Muscle of leg (tissue), 16 donors: ENCODE measurements at places on chromosomes 6 and 20. TPM values are rescaled to one million over a fixed set of nuclear protein-coding genes. Genes with fewer than 3 reads are reported as not detected.
A peak's percentile ranks its signal among the peaks of the same experiment; 100 is the strongest.

- no peaks in the 10 kb centered on the region for H3K4me1 ChIP-seq
- no peaks in the 10 kb centered on the region for H3K27me3 ChIP-seq
- H3K27ac ChIP-seq = no peak overlapping the region
- peak; percentile 75 for DNase-seq
- no peaks in the 10 kb centered on the region for H3K36me3 ChIP-seq
Measured at GRCh38 chr6:19578481-19578880, 258.7 kb upstream of the ID4 start.

DNA sequence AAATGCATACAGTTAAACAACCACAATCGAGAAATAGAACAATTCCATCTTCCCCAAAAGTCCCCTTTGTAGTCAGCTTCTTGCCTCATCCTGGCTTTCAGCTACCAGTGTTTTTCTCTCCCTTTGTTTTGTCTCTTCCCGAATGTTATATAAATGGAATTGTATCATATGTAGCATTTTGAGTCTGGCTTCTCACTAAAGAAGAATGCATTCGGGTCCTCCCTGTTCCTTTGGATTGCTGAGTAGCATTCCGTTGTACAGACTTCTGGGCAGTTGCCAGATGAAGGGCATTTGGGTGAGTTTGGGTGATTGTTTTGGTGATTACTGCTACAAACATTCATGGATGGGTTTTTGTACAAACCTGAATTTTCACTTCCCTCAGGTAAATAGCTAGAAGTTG is 27.8 kb downstream of the PRPH2 start:
- peak; percentile 21 for DNase-seq
- H3K4me3 ChIP-seq = no peak overlapping the region
- no peak overlapping the region for H3K27ac ChIP-seq
- H3K36me3 ChIP-seq = peaks cover 36% of the 10 kb centered on the region

DNA sequence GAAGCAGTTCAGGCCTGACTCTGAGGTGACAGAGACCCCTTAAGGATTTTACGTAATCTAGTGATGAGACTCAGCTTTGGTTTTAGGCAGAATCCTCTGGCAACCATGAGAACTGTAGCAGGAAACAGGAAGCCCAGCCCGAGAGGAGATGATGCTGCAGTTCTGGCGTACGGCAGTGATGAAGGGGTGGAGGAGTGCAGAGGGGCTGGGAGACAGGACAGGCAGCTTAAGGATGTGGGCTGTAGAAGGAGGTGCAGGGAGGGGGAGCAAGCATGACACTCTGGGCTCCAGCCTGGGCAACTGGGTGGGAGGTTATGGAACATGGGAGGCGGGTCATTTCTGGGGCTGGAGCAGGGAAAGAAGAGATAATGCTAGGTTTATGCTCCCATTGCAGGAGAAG is 67.1 kb downstream of the LRFN2 start:
- H3K27me3 ChIP-seq = peaks cover 6% of the 10 kb centered on the region
- DNase-seq = no peak
- no peak overlapping the region for H3K27ac ChIP-seq
- H3K4me1 ChIP-seq = peaks cover 4% of the 10 kb centered on the region
- no peaks in the 10 kb centered on the region for H3K36me3 ChIP-seq

DNA sequence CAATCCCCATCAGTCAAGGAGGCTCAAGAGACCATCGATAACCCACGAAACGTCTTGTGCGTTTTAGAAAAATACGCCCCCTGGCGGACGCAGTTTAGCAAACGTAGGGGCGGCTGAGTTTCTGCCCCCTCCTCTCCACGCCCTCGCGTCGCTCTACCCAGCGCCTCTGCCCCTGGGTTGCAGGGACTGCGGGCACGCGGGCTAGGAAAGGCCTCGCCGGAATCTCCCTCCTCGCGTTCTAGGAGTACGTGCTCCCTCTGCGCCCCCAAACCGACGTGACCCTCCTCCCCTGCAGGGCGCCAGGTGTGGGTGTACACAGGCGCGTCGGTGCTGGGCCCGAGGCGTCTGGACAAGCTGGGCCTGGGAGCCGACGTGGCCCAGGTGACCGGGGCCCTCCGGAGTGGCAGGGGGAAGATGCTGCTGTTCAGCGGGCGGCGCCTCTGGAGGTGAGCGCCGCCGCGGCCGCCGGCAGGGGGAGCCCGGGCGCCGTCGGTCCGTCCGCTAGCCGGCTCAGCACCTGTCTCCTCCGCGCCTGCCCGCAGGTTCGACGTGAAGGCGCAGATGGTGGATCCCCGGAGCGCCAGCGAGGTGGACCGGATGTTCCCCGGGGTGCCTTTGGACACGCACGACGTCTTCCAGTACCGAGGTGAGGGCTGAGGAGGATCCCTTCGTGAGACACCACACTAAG is 5.3 kb downstream of the MMP9 start:
- peaks cover 64% of the 10 kb centered on the region for H3K27me3 ChIP-seq
- no peaks in the 10 kb centered on the region for H3K36me3 ChIP-seq
- no peak overlapping the region for H3K27ac ChIP-seq
- peak; percentile 34 for DNase-seq
- H3K4me1 ChIP-seq = peaks cover 8% of the 10 kb centered on the region
- H3K4me3 ChIP-seq = no peak overlapping the region

GRCh38 chr20:59402681-59403080 is 102.3 kb downstream of the EDN3 start:
- peak overlapping the region; percentile 69 for H3K27ac ChIP-seq
- H3K4me3 ChIP-seq = peak overlapping the region; percentile 24
- H3K36me3 ChIP-seq = no peaks in the 10 kb centered on the region
- peaks cover 71% of the 10 kb centered on the region for H3K4me1 ChIP-seq

DNA sequence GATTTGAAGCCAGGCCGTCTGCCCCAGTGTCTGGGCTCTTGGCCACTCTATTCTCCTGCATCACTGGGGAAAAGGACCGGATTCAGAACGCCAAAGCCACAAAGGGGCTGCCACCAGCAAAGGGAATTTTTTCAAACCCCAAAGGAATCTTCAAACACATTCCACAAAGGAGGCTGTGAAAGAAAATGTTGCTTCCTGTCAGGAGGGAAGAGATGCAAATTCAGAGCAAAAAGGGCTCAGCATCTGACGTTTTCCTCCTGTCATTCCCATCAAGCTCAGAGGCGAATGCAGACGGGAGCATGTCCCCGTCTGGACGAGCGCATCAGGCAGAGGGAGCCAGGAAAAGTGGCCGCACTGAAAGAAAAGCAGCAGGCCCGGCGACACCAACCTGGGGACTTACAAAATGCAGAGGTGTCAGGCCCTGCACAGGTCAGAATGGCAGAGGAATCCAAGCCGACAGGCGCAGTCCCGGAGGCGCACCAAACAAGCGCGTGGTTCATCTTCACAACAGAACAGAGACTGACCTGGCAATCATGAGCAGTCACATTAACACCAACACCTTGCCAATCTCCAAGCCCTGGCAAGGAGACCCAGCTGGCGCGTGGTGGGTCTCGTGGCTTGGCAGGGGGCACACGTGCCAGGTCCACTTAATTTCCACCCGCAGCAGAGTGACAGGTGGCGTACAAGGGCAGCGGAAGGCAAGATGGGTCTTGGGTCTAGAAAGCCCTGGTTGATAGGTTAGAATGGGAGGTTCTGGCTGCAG is 62.8 kb downstream of the GRM4 start:
- no peak overlapping the region for H3K4me3 ChIP-seq
- no peak for DNase-seq
- peaks cover 2% of the 10 kb centered on the region for H3K27me3 ChIP-seq
- no peaks in the 10 kb centered on the region for H3K4me1 ChIP-seq

GRCh38 chr6:64736421-64736950 is 970.5 kb downstream of the EYS start:
- H3K4me1 ChIP-seq = no peaks in the 10 kb centered on the region
- H3K4me3 ChIP-seq = no peak overlapping the region
- no peaks in the 10 kb centered on the region for H3K27me3 ChIP-seq

DNA sequence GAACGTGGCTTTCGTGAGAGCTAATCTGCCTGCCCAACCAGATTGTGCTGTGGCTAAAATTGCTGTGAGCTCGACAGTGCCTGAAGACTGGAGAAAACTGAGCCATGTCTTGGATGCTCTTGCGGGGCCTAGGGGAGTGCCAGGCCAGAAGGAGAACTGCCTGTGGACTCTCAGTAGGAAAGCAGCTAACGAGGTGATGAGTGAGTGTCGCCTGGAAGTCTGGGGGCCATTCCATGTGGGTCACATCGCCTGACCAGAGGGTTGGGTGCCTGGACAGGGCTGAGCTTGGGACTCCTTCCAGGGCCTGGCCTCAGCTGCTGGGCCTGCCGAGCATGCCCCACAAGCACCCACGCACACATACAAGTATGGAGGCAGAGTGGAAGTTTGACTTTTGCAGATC is 166.5 kb downstream of the VEGFA start:
- H3K27ac ChIP-seq = no peak overlapping the region
- H3K4me3 ChIP-seq = no peak overlapping the region
- no peaks in the 10 kb centered on the region for H3K36me3 ChIP-seq
- no peak for DNase-seq
- H3K27me3 ChIP-seq = no peaks in the 10 kb centered on the region

GRCh38 chr6:140225701-140226436 is 851.4 kb upstream of the CITED2 start:
- H3K27me3 ChIP-seq = no peaks in the 10 kb centered on the region
- no peaks in the 10 kb centered on the region for H3K4me1 ChIP-seq
- no peak overlapping the region for H3K27ac ChIP-seq
- DNase-seq = no peak
- H3K36me3 ChIP-seq = no peaks in the 10 kb centered on the region
- H3K4me3 ChIP-seq = no peak overlapping the region

DNA sequence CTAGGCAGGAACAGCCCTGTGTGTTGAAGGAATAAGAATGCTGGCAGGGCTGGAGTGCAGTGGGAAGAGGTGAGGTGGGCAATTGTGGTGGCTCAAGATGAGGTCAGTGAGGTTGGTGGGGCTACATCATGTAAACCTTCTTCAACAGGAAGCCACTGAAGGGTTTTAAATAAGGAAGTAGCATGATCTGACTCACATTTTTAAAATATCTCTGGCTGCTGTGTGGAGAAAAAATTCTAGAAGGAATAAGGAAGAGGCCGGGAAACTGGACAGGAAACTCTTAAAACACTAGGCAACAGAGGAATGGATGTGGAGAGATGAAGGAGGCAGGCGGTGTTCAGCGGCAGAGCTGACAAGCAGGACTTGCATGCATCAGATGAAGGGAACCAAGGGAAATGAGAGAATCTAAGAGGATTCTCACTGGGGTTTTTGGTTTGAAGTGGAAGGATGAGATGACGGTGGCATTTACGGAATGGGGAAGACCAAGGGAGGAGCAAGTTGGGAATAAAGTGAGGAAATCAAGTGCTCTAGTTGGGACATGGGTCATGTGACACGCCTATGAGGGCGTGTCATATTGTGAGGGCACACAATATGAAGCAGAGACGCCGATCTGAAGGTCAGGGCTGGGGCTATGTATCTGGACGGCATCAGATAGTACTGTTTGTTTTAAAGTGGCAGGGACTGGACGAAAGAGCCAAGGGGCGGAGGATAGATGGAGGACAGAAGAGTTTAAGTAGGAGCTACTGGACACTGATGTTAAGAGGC is 18.2 kb downstream of the TMEM242 start:
- H3K27me3 ChIP-seq = no peaks in the 10 kb centered on the region
- H3K4me1 ChIP-seq = peaks cover 13% of the 10 kb centered on the region
- peak overlapping the region; percentile 62 for H3K27ac ChIP-seq
- DNase-seq = peak; percentile 36
- no peak overlapping the region for H3K4me3 ChIP-seq

DNA sequence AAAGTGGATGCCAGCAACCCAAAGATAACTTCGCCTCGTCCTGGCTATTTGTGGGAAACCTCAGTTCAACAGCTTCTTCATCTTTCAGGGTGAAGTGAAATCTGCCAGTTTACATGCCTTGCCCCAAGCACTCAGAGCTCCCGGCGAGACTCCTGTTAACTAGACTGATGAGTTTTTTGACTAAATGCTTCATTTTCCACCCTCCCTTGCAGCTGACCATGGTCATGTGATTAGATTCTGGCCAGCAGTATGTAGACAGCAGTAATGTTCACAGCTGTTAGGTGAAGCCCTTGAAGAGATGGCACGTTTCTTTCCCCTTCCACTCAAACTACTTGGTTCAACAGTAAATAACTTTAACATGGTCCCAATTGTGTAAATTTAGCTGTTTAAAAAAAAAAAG is 718.8 kb upstream of the FLRT3 start:
- no peaks in the 10 kb centered on the region for H3K36me3 ChIP-seq
- no peak overlapping the region for H3K4me3 ChIP-seq
- DNase-seq = peak; percentile 65
- peaks cover 4% of the 10 kb centered on the region for H3K4me1 ChIP-seq
- H3K27ac ChIP-seq = no peak overlapping the region

DNA sequence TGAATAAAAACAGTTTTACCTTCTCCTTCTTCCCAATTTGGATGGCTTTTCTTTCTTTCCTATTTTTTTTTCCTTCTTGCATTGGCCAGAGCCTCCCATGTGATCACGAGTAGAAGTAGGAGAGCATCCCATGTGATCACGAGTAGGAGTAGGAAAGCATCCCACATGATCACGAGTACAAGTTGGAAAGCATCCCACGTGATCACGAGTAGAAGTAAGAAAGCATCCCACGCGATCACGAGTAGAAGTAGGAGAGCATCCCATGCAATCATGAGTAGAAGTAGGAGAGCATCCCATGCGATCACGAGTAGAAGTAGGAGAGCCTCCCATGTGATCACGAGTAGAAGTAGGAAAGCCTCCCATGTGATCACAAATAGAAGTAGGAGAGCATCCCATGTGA is 218.6 kb downstream of the DLL1 start:
- H3K27me3 ChIP-seq = no peaks in the 10 kb centered on the region
- no peak for DNase-seq
- no peak overlapping the region for H3K4me3 ChIP-seq
- peaks cover 5% of the 10 kb centered on the region for H3K4me1 ChIP-seq
- no peak overlapping the region for H3K27ac ChIP-seq
- no peaks in the 10 kb centered on the region for H3K36me3 ChIP-seq

DNA sequence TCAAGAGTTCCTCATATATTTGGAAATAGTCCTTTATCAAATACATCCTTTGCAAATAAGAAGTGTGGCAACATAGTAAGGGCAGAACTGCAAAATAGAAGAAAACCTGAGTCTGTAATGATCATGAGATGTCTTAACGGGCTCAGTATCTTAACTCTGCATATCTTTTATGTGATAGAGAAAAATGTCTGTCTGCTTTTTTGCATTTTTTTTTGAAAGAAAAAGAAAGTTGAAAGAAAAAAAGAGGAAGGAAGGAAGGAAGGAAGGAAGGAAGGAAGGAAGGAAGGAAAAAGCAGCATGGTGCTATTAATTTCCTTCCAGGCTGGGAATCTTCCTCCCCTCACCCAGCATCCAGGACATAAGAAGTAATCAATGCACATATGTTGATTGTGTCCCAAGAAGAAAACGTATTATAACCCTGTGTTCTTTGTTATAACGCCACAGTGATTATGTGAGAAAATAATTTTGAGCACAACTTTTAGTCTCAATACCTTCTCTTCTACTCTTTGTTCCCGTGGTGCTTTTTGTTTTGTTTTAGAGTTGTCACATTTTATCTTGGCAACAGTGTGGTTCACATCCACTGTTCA is 58.7 kb upstream of the PCSK2 start:
- H3K4me1 ChIP-seq = peaks cover 8% of the 10 kb centered on the region
- no peak overlapping the region for H3K27ac ChIP-seq
- H3K36me3 ChIP-seq = no peaks in the 10 kb centered on the region
- no peak for DNase-seq
- H3K27me3 ChIP-seq = no peaks in the 10 kb centered on the region

GRCh38 chr6:158174514-158174913 is 6.4 kb downstream of the GTF2H5 start:
- peaks cover 9% of the 10 kb centered on the region for H3K36me3 ChIP-seq
- no peaks in the 10 kb centered on the region for H3K27me3 ChIP-seq

GRCh38 chr6:132763269-132763668 is 5.6 kb upstream of the VNN2 start:
- H3K27me3 ChIP-seq = no peaks in the 10 kb centered on the region
- H3K36me3 ChIP-seq = no peaks in the 10 kb centered on the region
- H3K4me3 ChIP-seq = no peak overlapping the region
- peak; percentile 27 for DNase-seq

SYTL3 gene
- polyA plus RNA-seq = 8.1 TPM

PTK6 gene
- polyA plus RNA-seq = 0.34 TPM

CRISP3 gene
- polyA plus RNA-seq = 0.28 TPM

ADGRF1 gene
- not detected for polyA plus RNA-seq

LY6G5C gene
- 3.9 TPM for polyA plus RNA-seq

IL17A gene
- not detected for polyA plus RNA-seq

REM1 gene
- 8.5 TPM for polyA plus RNA-seq
